ENCODE measurements at places on chromosomes 1 and 21.

DNA sequence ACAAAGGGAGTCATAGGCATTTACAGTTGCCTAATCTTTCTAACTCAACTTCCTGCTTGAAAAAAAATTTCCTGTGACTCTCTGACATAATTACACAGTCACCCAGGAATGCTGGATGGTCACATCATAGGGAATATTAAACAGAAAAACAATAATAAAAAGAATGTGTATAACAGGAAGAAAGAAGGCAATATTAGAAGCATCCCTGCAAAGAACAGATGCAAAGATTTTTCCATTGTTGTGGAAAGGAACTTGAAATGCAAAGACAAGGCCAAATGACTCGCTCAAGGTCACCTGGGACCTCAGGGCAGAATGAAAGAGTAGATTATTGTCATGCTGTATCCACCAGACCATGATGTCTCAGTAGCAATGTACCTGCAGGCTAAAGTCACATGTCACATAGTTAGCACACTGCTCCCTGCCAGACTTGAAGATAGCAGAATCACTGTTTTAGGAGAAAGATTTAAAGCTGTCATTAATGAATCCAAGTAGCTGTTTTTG is 184.3 kb downstream of the CYYR1 start:
- no peak for DNase-seq

DNA sequence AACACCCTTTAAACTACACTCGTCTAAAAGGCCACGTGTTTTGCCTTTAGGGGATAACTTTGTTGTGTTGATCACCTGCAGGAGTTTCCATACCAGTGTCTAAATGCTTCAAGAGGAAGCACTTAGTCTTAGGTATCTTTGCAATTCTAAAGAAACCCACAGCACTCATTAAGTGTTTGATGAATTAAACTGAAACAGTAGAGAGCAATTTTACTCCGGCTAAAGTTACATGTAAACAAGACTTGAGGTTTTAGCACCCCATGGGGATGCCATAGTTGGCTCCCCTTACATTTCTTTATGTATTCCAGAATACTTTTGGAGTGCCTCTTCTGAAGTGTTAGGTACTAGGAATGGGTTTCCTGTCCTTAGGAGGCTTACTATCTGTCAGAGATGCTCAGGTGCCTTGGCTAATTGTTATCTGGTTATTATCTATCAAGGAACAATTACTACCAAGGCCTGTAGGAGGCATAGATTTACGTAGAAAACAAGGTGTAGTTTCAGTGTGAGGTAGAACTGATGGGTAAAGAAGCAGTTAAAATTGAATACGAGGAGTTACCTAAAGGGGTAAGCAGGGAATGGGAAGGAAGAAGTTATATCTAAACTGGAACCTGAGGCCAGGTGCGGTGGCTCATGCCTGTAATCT is 176.8 kb upstream of the SAMSN1 start:
- DNase-seq = no peak

- DNase-seq = no peak
Observed at GRCh38 chr1:72620453-72620852, 338.1 kb upstream of the NEGR1 start.

- DNase-seq = no peak
Observed at GRCh38 chr1:223035724-223036478, 107.1 kb downstream of the TLR5 start.

- no peak for DNase-seq
Observed at GRCh38 chr1:160806784-160807183, 10.8 kb downstream of the LY9 start.

- no peak for DNase-seq
Observed at GRCh38 chr1:61237147-61237546, 154.8 kb downstream of the NFIA start.

- no peak for DNase-seq
Observed at GRCh38 chr1:239250353-239251035, 135.9 kb upstream of the CHRM3 start.

DNA sequence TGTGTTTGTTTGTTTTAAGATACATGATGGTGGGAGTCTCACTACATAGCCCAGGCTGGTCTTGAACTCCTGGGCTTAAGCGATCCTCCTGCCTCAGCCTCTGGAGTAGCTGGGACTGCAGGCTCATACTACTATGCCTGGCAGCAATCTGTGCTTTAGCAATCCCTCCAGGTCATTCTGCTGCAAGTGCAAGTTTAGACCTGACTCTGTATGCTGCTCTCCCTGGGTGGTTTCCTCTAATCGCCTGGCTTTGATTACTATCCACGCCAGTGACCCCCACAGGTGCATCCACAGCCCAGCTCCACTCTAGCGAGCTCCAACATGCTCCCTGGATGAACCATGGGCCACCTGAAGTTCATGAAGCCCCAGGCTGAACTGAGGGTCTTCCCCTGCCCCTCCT is 15.5 kb upstream of the PABPC4 start:
- DNase-seq = peak; percentile 7

- no peak for DNase-seq
Observed at GRCh38 chr21:33238565-33239255, 9.0 kb downstream of the IFNAR2 start.

GRCh38 chr1:4106731-4107130 is 206.7 kb upstream of the C1orf174 start:
- no peak for DNase-seq

DNA sequence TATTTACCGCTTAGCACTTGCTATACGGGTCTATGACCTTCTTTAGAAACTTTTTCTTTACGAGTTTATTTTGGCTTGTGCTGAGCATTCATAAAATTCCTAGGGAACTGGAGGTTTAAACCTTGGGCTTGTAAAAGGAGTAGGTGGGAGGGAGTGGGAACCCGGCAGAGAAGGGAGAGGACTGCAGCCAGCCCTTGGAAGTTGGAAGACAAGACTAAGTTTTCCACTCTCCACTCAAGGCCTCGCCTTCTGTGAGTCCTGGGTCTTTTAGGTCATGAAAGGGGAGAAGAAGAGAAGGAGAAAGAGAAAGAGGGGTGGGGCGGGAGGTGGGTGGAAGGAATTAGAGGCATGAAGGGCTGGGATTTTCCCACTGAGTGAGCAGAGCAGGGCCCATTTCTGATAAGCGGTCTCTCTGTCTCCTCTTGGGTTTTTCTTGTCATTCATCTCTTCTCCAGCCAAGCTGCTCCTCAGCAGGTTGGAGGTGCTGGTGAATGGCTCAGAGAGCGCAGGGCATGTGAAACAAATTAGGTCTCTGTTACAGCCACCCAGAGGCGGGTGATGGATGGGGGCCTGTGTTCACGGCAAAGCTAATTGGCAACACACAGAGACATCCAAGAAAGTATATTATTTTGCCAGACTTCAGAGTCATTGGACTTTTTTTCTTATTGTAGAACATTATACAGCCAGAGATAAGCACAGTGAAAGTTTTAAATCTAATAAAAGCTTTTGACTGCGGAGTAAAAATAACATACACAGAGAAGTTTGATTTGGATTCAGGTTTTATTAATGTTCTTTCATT is 247.3 kb downstream of the FOXD2 start:
- DNase-seq = no peak

DNA sequence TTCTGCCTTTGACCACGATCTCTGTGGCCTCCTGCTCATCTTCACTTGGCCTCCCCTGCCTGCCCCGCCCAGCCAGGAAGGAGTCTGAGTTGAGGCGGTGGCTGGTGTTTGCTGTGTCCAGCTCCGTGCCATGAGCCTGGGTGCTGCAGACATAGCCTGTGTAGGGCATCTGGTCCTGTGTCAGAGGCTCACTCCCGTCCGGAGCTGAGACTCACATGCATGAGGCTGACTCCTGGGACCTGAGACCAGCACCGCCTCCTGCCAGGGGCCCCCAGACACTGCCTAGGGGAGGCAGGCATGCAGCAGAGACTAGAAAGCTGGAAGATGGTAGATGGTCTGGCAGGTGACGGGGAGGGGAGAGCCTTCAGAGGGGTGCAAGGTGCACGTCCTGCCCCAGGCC is 52.2 kb upstream of the TTC34 start:
- no peak for DNase-seq

- DNase-seq = no peak
Observed at GRCh38 chr1:111928531-111928930, 60.9 kb downstream of the KCND3 start.

DNA sequence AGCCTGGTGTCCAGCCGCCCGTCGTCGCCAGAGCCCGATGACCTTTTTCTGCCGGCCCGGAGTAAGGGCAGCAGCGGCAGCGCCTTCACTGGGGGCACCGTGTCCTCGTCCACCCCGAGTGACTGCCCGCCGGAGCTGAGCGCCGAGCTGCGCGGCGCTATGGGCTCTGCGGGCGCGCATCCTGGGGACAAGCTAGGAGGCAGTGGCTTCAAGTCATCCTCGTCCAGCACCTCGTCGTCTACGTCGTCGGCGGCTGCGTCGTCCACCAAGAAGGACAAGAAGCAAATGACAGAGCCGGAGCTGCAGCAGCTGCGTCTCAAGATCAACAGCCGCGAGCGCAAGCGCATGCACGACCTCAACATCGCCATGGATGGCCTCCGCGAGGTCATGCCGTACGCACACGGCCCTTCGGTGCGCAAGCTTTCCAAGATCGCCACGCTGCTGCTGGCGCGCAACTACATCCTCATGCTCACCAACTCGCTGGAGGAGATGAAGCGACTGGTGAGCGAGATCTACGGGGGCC is 1.2 kb downstream of the OLIG2 start:
- DNase-seq = no peak

- no peak for DNase-seq
Observed at GRCh38 chr1:49576327-49576901, 447.3 kb downstream of the AGBL4 start.

DNA sequence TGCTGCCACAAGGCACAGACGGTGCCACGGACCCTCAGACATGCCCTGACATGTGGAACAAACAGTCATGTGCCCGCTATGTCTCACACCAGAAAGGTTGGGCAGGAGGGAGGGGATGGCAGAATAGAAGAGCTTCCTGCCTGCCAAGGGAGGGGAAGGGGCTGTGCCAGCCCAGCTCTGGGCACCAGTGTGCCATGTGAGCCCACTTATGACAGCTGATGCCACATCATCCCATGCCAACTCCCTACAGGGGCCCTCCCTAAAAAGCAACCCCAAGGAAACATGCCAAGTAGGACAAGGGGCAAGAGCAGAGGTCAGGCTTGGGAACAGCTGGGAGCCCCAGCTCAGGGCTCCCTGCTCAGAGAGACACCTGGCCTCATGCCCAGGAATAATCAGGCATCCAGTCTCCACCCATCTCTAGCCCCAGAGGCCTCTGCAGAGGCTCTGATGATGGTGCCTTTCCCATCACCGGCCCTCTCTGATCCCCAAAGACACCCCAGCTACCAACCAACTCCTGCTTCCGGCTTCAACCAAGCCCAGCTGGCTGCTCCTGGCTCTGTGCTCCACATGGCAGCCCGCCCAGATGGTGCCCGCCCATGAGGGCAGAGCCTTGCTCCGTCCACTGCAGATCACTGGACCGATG is 10.3 kb downstream of the ADGRB2 start:
- DNase-seq = no peak

GRCh38 chr1:167648252-167648849 is 18.3 kb downstream of the RCSD1 start:
- DNase-seq = no peak

GRCh38 chr1:205068001-205068400 is 16.3 kb downstream of the TMEM81 start:
- no peak for DNase-seq

GRCh38 chr1:206075786-206076755 is 23.1 kb downstream of the RHEX start:
- no peak for DNase-seq

DNA sequence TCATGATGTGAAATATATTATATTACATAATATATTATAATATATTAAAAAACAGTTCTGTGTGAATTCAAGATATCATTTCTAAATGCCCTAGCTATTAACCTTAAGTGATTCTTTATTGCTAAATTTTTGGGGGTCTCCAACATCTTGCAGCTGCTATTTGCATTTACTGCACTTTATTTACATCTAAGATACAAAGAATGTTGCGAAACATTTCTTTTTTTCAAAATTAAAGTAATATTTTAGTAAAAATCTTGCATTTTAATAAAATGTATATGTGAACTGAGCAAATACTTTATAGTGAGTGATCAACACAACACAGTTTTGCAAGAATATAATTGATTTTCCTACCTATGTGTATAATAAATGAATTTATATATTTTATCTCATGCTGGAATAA is 181.1 kb downstream of the LRRC40 start:
- no peak for DNase-seq

- no peak for DNase-seq
Observed at GRCh38 chr1:215905493-215906115, 338.5 kb downstream of the KCTD3 start.

- DNase-seq = no peak
Observed at GRCh38 chr1:155250246-155250632, 5.0 kb downstream of the ENTREP3 start.

DNA sequence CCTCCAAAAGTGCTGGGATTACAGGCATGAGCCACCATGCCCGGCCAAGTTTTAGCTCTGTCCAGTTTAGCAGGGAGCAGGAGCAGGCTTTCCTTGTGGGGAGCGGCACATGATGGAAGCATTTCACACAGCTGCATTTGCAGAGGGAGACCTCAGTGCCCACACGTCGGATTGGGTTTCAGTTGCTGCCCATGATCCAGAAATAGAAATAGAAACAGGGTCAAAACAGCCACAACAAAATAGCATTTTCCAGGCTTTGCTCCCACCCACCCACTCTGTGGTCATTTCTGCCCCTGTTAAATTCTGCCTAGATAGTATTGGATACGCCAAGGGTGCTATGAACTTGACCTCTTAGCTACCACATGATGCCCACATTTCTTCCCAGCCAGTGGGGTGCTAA is 128.4 kb downstream of the CNIH3 start:
- no peak for DNase-seq

GRCh38 chr1:32741413-32742198 is 39.0 kb upstream of the SYNC start:
- DNase-seq = peak; percentile 45

DNA sequence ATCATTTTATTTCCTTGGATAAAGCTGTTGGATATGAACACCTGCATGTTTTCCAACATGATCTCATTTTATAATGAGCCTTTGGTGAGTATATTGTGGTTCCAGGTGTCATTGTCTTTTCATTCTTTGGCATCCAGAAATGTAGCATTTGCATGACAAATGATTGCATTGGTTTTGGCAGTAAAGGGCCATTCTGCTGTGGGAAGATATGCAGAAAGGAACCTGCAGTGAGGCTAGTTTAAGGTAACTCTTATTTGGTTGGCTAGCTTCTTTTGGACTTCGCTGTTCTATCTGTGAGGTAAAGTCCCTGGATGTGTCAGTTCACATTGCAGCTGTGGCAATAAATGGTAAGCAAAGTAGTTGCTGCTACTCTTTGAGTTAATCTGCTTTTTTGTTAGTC is 343.0 kb downstream of the AMY1C start:
- DNase-seq = no peak

GRCh38 chr1:205505791-205506190 is 1.3 kb downstream of the CDK18 start:
- no peak for DNase-seq

- no peak for DNase-seq
Observed at GRCh38 chr1:168799927-168800605, 71.1 kb upstream of the DPT start.

DNA sequence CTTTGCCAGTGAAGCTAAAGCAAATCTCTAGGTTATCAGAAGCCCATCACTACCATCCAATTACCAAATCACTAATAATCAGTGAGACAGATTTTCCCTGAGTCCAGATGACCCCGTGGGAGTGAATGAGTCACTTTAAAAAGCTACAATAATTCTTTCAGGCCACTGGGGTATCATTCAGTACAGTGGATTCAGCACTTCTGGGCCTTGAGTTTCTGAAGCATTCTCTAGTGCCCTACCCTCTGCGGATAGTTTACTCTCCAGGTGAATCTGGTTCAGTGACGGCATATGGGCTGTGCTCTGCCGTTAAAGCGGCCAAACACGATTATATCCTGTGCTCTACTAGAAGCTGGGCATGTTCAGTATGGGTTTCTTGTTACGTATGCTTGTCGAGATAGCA is 26.1 kb downstream of the NR5A2 start:
- DNase-seq = peak; percentile 3
